T-helper 9 cell (primary cell): ENCODE measurements at places on chromosomes 7 and 10.

- no peak for DNase-seq
These were observed 499.9 kb upstream of the FZD8 start for GRCh38 chr10:36141856-36142560.

- no peak for DNase-seq
These were observed 12.3 kb downstream of the TCF7L2 start for GRCh38 chr10:112962343-112962742.

GRCh38 chr10:1287971-1288401 is 231.8 kb downstream of the WDR37 start:
- DNase-seq: no peak

DNA sequence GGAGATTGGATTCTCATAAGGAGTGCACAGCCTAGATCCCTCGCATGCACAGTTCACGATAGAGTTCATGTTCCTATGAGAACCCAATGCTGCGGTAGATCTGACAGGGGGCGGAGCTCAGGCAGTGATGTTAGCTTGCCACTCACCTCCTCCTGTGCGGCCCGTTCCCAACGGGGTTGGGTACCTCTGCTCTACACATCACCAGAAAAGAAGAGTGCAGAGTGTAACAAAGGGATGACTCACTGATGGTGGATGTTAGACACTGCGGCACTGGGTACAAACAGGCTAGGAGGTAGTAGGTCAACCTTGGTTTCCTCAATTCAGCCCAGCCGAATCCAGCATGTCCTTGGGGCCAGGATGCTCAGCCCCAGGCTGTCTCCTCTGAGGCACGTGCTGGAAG is 66.8 kb upstream of the CHST15 start:
- no peak for DNase-seq
